ENCODE measurements at places on chromosomes 7 and 10.

DNA sequence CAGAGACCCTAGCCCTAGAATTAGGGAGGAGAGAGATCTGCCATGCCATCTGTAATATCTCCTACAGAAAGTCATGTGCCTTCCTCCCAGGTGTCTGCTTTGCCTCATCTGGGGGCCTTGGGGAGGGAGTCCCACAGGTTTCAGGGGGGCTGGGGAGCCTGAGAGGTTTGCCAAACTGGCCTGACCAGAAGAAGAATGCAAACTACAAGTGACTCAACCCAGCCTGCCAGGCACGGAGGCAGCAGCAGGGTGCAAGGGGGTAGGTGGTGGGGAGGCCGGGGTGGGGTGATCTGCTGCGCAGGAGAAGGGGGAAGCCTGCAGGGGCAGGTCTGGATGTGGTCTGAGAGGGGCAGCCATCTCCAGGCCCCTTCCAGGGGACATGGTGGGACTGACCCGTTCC, 9.6 kb upstream of the TRIM8 start:
- DNase-seq, result no peak

DNA sequence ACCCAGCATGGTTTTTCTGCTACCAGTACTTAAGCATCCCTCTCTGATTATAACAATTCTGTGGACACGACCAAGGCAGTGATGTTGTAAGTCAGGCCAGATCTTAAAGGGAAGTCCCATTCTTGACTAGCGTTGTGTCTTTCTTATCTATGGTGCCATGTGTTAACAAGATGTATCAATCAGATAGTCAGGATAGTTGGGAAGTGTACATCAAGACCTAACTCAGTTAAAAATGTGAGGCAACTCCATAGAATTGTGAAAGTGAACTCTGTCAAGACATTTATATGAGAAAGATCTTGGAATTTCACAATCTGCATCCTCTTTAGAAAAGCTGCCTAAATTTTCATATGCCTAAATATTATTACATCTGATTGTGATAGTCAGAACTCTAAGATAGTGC, 341.7 kb upstream of the SEMA3D start:
- DNase-seq, result no peak

DNA sequence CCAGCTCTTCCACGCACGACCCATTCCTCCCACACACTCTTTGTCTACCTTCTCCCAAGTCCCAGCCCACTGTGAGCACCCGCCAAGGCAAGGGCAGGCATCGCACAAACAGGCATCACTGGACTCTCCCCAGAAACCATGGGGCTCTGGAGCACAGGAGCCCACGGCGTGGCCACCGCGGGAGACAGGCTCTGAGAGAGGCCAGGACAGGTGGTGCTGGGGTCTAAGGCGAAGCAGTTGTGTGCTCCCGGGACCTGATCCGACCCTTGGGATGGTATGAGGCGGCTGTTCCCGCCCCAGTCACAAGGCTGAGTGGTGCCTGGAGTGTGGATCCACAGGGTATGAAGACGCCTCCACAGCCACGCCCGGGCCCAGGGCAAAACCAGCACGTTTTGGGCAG, 156.9 kb downstream of the MAD1L1 start:
- no peak for DNase-seq

DNA sequence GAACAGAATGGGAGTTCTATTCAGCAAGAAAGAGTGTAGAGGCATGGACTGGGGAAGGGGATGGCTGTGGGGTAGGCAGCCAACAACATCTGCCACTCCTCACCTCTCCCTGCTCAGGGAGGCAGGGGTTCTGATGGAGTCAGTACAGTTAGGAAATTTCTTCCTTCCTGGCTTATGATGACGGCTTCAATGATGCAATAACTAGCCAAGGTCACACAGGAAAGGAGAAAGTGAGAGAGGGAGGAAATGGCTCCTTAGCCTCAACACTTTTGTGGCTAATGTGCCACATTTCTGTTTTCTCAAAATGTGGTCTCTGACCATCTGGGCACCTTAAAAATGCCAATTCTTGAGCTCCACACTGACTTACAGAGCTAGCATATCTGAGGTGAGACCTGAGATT, 79.3 kb upstream of the PDZD8 start:
- no peak for DNase-seq

GRCh38 chr7:147432576-147432975, 1158.0 kb upstream of the C7orf33 start:
- DNase-seq, result no peak

DNA sequence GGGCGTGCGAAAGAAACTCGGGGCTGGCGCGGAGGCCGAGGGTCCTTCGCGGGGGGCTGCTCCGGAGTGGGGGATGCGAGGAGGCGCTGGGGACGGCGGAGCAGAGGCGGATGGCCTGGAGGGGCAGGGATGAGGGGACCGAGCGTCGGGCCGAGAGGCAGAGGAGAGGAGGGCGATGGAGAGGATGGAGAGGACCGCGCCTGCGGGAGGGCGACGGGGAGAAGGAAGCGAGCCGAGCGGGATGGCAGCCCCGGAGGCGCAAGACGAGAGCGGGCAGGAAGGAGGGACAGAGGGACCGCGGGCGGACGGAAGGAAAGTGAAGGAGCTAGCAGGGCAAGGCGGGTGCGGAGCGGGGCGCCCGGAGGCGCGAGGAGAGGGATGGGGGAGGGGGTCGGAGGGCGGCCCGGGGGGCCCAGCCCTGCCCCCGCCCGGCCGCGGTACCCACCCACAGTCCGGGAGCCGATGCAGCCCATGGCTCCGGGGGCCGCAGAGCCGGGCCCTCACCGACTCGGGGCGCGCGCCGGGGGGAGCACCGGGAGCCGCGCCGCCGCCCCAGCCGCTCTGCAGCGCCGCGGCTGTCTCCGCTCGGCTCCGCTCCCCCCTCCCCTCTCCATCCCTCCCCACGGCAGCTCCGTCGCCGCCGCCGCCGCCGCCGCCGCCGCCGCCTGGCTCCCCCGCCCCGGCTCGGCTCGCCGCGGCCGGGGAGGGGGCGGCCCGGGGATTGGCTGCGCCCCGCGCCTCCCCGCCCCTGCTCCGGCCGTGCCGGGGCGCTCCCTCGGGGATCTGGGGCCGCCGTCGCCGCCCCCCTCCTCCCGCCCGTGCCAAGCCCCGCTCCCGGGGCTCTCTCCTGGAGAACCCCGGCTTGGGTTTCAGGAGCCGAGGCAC, at the start of gene FAM131B:
FAM131B (minus strand) TSS at position 583 of the 885 bp plus-strand sequence; CDS start at position 473, 110 bp downstream.
- peak; percentile 48 for DNase-seq

DNA sequence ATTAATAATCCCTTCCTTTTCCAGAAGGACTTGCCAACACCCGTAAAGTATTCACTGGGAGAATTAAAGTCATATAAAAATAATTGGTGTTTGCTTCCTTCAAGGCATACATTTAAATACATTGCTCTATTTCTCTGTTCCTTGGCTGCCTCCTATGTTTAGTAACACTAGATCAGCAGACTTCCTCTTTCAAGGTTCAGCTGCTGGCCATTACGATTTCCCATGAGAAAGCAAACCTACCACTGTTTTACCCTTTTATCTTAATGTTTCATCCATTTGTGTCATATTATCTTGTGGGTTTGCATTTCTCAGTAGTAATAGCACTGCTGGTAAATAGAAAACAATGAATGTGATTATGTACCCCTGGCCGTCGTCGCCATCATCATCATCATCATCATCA, 313.8 kb upstream of the BMPER start:
- DNase-seq, result no peak

GRCh38 chr10:77328272-77328816, 309.3 kb downstream of the KCNMA1 start:
- DNase-seq, result peak; percentile 6

- no peak for DNase-seq
These were observed 58.8 kb downstream of the INSIG1 start for GRCh38 chr7:155356323-155357105.

GRCh38 chr10:103155471-103156085, 37.5 kb downstream of the NT5C2 start:
- no peak for DNase-seq

DNA sequence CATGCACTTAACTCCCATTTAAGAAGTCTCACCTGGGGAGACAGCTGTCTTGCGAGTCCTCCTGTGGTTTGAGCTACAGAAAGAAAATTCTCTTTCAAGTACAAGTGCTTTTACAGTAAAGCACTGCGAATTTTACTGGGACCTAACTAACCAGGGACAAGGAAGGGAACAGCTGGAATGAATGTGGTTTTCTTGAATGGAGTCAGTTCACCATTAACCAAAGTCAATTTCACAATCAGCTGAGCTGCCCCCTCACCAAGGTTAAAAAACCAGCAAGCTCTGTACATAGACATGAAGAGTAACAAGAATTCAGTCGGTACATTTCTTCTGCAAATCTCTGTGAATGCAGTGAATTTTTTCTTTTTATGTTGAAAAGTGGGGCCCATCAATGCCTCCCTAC, 56.3 kb downstream of the GFRA1 start:
- no peak for DNase-seq

DNA sequence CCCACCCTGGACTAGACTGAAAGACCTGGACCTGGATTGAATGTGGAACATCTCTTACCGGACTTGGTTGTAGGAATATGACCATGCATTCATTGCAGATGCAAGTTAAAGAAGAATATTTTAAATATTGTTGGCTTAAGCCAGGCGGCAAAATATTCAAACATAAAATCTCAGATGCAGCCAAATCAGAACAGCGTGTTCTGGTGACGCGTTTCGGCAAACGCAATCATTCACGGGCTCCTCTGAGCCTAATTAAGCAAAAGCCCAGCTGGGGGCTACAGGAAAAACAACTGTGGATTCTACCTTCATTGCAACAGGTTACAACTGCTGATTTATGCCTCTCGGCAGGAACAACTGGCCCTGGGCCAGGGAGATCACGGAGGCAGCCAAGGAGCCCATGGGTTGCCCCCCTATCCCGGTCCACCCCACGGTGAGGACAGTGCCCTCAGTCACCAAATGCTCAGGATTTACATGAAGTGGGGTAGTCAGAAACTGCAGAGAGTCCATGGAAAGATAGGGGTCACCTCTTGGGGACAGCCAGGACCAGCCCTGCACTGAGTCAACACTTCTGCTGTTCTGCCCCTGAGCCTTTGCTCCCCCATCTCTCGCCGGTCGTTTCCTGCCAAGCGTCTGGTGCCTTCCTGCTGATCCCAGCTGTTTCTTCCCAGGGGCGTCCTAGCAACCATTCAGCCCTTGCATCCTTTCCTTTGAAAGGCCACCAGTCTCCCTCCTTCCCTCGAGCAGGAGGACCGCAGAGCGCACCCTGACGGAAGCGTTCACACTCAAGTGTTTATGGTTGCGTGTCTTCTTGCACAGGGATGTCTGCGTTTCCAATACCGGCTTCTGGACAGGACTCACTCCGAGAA, 64.4 kb upstream of the SFMBT2 start:
- DNase-seq, result no peak

DNA sequence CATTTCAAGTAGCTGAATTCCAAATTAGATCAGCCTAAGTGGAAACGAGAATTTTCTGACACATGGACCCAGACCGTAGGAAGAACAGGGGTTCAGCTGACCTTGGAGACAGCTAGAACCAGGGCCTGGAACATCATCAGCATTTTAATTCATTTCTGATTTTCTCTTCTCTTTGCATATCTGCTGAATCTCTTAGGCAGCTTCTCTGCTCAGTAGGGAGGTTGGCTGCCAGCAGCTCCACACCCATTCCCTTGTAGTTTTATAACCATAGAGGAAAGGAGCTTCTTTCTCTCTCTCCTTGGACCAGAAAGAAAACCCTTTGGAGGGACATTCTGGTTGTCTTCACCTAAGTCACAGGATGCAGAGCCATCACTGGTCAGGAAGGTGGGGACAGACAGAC, 36.0 kb downstream of the LMTK2 start:
- no peak for DNase-seq

GRCh38 chr10:18321371-18321770, 181.1 kb downstream of the CACNB2 start:
- DNase-seq, result no peak

DNA sequence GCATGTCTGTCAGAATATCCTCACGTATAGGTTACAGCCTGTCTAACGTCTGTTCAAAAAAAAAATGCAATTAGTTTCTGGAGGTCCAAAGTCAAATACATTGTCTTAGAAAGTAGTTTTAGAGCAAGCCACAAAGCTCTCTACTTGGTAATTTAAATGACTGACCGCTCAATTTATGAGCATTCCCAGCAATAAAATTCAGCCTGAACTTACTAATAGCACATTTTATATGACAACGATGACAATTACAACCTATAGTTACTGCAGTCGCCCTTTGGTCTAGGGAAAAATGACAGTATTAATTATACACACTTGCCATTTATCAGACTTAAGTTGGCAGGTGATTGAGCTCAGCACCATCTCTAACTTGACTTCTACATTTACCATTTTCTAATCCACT, 425.8 kb upstream of the STEAP1 start:
- DNase-seq, result no peak

DNA sequence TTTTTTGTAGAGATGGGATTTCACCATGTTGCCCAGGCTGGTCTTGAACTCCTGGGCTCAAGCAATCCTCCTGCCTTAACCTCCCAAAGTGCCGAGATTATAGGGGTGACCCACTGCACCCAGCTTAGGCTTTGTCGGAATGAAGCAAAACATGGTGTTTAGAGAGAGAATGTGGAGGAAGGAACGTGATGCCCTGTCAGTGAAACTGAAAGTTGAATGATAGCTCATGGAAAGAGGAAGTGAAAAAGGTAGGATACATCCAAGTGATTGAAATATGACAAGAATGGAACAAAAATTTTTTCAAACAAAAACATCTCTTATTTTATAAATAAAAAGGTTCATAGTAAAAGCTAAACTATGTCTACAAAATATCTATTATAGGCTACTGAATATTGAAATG, 5.9 kb downstream of the AKAP9 start:
- no peak for DNase-seq

DNA sequence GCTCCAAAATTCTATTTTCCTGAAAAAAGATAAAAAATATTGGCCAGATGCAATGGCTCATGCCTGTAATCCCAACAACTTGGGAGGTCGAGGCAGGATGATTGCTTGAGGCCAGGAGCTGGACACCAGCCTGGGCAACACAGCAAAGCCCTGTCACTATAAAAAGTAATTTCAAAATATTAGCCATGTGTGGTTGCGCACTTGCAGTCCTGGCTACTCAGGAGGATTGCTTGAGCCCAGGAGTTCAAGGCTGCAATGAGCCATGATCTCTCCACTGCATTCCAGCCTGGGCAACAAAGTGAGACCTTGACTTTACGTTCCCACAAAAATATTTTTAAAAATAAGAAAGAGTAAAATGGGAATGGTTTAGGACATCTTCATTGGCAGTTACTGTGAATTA, 104.1 kb upstream of the AFAP1L2 start:
- DNase-seq, result no peak

GRCh38 chr7:154559454-154559853, 443.5 kb downstream of the PAXIP1 start:
- no peak for DNase-seq

DNA sequence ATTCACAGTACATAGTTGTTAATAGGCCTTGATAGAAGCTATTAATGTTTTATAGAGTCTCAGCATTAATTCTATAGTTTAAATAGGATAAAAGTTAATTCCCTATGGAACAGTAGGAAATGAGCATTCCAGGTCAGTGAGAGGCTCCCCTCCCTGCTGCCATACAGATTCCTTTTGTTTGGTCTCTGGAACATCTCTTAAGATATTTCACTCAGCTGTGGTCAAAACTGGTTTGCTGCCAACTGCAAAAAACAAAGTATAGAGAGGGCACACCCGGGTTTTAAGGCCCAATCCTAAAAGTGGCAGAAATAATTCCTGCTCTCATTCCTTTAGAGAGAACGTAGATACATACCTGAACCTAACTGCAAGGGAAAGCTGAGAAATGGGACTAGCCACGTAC, 51.3 kb downstream of the MDFIC start:
- DNase-seq, result no peak

- DNase-seq, result no peak
These were observed 103.3 kb downstream of the GRB10 start for GRCh38 chr7:50679218-50680007.

GRCh38 chr7:34187798-34188307, 282.5 kb downstream of the BMPER start:
- no peak for DNase-seq

- no peak for DNase-seq
These were observed 42.2 kb downstream of the SUFU start for GRCh38 chr10:102545997-102546396.
